ENCODE measurements at places on chromosomes 16 and 17. TPM values are rescaled to one million over a fixed set of nuclear protein-coding genes. Genes with fewer than 3 reads are reported as not detected.

DNA sequence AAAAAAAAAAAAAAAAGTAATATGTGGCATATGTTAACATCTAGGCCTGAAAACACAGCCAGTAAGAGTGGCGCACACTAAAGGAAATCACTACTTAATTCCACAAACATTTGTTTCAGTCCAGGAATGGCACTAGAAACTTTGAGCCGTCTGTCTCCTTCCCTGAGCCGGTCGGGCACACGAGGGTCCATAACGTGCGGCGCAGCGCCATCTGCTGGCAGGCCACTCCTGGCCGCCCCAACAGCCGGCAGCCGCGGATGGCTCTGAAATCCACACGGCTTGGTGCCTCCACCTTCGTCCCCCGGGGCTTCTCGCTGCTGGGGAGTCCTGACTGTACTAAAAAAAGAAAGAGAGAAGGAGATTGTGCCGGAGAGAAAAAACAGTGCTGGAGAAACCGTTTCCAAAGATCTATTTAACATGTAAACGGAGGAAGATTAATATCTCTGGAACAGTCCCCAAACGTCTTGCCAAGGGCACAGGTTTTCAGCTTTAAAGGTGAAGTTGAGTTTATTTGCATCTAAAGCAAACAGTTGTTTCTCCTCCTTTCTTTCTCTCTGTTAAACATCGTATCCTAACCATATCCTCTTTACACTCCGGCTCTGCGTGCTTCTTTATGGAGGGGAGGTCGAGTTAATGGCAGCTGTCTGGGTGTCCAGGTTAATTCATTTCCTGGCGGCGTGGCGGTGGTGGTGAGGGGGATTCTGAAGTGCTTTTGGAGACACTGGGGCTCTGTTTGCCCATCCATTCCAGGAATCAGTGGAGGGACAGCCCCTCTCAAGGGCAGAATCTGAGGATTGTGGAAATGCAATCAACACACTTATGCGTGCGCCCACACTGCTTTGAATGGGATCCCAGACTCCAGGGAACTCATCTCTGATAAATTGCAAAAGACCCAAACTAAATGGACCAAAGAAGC, 611.3 kb upstream of the SALL1 start:
- peak; percentile 91 for DNase-seq
- H3K4me3 ChIP-seq: no peak overlapping the region
- H3K4me1 ChIP-seq: peaks cover 31% of the 10 kb centered on the region

DNA sequence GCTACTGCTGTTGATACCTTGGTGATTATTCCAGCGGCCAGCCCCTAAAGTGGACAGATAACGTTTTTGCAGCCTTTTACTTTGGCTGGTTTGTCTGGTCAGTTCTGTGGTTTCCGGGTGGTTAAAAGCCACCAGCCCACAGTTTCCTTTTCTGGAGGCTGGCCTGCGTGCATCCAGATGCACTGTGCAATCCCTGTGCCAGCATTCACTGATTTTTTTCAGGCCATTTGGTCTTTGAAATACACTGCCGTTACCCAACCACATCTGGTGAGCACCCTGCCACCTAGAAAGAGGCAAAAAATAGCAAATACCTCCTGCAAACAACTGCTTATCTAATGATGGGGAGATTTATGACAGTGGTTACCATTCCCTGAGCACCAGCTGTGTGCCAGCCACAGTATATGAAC, 797 bp downstream of the NUDT7 start:
- H3K36me3 ChIP-seq: no peaks in the 10 kb centered on the region
- H3K4me3 ChIP-seq: peak overlapping the region; percentile 41
- H3K27ac ChIP-seq: peak overlapping the region; percentile 83
- DNase-seq: peak; percentile 66
- H3K4me1 ChIP-seq: peaks cover 6% of the 10 kb centered on the region

KRT23 gene
- not detected for polyA plus RNA-seq

KRT34 gene
- not detected for polyA plus RNA-seq

HAP1 gene
- 0.80 TPM for polyA plus RNA-seq

DNA sequence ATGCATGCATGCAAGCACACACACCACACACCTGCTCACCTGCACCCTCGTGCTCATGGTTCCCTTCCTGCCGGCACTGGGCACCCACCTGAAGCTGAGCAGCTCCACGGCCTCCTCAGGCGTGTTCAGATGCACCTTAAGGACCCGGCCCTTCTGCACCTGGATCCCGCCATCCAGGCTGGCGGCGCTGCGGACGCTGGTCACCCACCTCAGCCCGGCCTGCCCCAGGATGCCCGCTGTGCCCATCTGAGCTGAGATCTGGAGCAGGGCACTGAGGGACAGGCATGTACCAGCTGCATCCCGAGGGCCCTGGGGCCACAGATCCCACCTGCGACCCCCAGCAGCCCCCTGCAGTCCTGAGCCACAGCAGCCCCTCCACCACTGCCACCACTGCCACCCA, 110.0 kb downstream of the LITAF start:
- DNase-seq: no peak
- no peak overlapping the region for H3K27ac ChIP-seq
- no peaks in the 10 kb centered on the region for H3K36me3 ChIP-seq
- H3K27me3 ChIP-seq: no peaks in the 10 kb centered on the region
- no peaks in the 10 kb centered on the region for H3K4me1 ChIP-seq

- H3K27ac ChIP-seq: no peak overlapping the region
- H3K4me3 ChIP-seq: no peak overlapping the region
- H3K36me3 ChIP-seq: peaks cover 45% of the 10 kb centered on the region
- no peak for DNase-seq
- no peaks in the 10 kb centered on the region for H3K27me3 ChIP-seq
Measured at GRCh38 chr16:67951485-67951884, 7.6 kb upstream of the LCAT start.

DNA sequence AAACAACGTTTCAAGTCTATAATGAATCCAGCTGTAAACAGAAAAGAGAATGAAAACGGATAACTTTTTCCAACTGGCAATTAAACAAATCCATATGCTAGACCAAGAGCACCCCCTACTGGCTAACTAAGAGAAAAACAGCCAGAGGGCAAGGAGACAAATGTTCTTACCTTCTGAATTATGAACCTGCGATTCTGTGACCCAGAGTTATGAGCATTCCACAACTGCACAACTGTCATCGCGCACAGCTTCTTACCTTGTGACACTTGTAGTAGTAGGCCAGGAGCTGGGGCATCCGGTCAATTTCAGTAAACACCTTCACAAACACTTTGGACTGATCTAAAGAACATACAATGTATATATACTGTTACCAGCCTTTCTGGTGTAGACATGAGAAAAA, 18.6 kb downstream of the COG7 start:
- peaks cover 18% of the 10 kb centered on the region for H3K36me3 ChIP-seq
- H3K4me3 ChIP-seq: no peak overlapping the region
- H3K27me3 ChIP-seq: no peaks in the 10 kb centered on the region
- peak; percentile 84 for DNase-seq

PERCC1 gene
- polyA plus RNA-seq: not detected

GRCh38 chr17:56624309-56624708, 30.8 kb downstream of the NOG start:
- H3K27me3 ChIP-seq: no peaks in the 10 kb centered on the region
- no peak overlapping the region for H3K4me3 ChIP-seq
- H3K4me1 ChIP-seq: peaks cover 23% of the 10 kb centered on the region
- H3K36me3 ChIP-seq: no peaks in the 10 kb centered on the region

GRCh38 chr17:4969047-4969550, 1.5 kb upstream of the SPAG7 start:
- H3K27me3 ChIP-seq: no peaks in the 10 kb centered on the region
- no peak for DNase-seq
- peak overlapping the region; percentile 52 for H3K4me3 ChIP-seq

DNA sequence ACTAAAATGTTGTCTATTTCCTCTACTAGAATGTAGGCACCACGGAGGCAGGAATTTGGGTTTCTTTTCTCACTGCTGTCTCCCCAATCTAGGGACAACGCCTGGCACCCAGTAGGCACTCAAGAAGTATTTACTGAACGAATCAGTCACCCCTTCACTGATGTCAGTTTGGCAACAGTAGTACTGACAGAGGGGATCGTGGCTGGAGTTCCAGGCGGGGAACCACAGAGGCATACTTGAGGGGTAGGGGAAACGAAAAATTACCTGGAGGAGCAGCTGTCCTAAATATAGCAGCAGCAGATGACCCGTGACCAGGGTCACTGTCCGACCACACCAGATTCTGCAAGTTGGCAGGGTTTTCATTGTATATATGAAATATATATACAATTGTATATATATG, 33.3 kb downstream of the TRIM25 start:
- no peaks in the 10 kb centered on the region for H3K4me1 ChIP-seq
- no peaks in the 10 kb centered on the region for H3K36me3 ChIP-seq
- H3K27ac ChIP-seq: no peak overlapping the region
- H3K4me3 ChIP-seq: no peak overlapping the region

LGALS9 gene
- polyA plus RNA-seq: 0.90 TPM

DNA sequence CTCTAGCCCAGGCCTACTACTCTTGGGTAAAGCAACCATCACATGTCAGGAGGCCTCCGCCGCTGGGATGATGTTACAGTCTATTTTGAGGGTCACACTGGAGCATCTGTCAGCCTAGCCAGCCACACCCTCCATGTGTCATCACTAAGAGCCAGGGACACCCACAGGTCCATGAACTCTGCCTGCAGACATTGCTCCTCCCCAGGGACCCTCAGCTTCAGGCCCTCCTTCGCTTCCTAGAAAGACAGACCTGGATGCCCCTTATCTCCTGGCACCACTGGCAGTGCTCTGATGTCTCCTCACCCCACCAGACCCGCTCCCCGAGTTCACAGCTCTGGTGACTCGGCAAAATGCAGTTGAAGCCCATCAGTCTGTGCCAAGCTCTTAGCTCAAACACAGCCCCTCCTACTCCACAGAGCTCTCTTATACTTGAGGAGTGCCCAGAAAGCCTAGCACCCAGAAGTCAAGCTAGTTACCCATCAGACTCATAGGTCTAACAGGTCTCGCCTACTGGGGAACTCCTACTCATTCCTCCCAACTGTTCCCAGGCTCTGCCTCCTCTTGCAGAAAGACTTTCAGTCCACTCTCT, 5.9 kb downstream of the RANBP10 start:
- DNase-seq: no peak
- H3K4me1 ChIP-seq: peaks cover 1% of the 10 kb centered on the region
- H3K4me3 ChIP-seq: no peak overlapping the region
- H3K27ac ChIP-seq: no peak overlapping the region

DNA sequence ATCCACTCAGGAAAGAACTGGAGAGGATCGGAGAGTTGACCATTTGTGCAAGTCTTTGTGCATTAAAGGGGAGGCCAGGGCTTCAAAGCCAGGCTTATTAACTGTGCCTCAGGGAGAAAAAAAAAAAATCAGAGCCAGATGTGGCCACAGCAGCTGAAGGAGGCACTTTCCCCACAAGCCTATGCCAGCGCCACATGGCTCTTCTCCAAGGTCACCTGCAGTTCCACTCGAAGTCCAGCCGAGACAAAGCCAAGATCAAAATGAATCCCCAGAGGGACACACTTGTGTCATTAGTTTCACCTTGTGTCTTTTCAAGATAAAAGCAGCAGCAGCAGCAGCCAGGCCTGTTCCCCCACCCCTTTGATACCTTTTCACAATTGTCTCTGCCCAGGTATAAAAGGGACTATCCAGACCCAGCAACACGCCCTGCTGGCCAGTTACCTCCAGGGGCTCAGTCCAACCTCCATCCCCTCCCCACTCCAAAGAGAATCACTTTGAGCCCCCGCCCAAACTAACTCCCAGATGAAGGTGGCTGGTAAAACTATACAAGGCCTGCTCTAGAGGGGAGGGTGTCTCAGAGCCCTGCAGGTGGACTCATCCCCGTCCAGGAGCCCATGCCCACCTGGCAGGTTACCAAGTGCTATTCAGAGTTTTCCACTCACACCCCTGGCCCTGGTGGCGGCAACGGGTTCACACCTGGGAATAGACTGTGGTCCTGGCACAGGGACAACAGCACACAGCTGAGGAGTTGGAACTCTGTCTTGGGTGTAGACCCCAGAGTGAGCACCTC, 29.2 kb downstream of the AXIN2 start:
- peaks cover 52% of the 10 kb centered on the region for H3K36me3 ChIP-seq
- H3K27me3 ChIP-seq: no peaks in the 10 kb centered on the region
- DNase-seq: no peak
- peaks cover 27% of the 10 kb centered on the region for H3K4me1 ChIP-seq
- no peak overlapping the region for H3K4me3 ChIP-seq

OR3A3 gene
- not detected for polyA plus RNA-seq

DNA sequence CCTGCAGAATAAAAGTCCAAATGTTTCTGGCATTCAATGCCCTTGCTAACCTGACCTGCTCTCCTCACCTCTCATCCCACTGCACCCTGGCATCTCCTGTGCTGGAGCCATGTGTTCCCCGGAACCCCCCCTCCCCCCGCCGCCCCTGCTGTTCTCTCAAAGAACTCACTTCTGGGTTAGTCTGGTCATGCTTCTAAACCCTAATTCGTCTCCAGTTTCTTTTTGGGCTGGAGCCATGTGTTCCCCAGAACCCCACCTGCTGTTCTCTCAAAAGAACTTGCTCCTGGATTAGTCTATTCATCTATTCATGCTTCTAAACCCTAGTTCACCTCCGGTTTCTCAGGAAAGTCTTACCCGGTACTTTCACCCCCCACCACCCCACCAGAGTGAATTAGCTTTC, 808 bp upstream of the ALOX15 start:
- no peak overlapping the region for H3K27ac ChIP-seq
- no peak for DNase-seq
- peaks cover 4% of the 10 kb centered on the region for H3K4me1 ChIP-seq
- no peak overlapping the region for H3K4me3 ChIP-seq
- peaks cover 85% of the 10 kb centered on the region for H3K27me3 ChIP-seq

CAVIN1 gene
- polyA plus RNA-seq: 61.3 TPM

Data from cardiac muscle cell (in vitro differentiated cells and primary cell).